ENCODE measurements at places on chromosomes 7 and 10.

GRCh38 chr10:37479469-37479868, 354.1 kb downstream of the ANKRD30A start:
- no peak for DNase-seq

DNA sequence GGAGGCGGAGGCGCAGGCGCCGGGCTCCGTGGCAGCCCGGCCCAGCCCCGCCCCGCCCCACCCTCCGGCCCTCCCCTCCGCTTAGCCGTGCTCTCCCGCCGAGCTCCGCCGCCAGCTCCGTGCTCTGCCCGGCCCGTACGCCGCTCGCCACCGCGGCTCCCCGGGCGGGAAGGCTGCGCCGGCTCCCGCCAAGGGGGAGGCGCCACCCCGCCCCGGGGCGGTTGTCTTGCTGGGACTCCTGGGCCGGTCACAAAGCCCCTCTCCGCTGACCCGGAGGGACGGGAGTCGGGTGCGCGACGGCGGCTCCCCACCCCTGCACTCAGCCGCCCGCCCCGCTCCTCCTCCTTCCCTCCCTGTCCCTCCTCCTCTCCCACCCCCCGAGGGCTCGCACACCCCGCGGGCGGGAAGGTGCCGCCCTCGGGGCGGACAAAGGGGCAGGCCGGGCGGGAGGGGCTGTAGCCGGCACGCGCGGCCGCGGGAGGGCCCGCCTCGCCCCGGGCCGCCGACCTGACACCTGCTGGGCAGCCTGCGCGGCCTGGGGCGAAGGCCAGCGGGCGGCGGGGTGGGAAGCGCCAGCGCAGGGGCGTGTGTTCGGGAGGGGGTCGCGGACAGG, 11.5 kb upstream of the SP8 start:
- DNase-seq: peak; percentile 69

- DNase-seq: no peak
Measured at GRCh38 chr10:70771311-70772194, 13.6 kb downstream of the TBATA start.

GRCh38 chr7:19107356-19108146, 9.9 kb downstream of the TWIST1 start:
- DNase-seq: no peak

DNA sequence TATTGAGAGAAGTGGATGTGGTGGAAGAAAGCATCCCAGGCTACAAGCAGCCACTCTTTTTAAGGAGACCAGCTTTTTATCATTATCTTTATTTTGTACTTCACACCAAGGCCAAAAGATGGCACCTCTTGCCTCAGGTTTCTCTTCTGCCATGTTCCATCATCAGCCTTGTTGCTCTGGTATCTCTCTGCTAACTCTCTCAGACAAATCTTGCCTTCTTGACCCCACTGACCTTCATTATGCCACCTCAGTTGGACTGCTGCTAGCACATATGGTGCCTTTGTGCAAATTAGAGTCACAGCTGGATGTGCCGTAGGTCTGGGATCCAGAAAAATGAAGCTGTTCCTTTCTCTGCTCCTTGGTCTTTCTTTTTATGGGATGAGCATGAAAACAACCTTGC, 47.1 kb upstream of the DYNC1I1 start:
- no peak for DNase-seq

DNA sequence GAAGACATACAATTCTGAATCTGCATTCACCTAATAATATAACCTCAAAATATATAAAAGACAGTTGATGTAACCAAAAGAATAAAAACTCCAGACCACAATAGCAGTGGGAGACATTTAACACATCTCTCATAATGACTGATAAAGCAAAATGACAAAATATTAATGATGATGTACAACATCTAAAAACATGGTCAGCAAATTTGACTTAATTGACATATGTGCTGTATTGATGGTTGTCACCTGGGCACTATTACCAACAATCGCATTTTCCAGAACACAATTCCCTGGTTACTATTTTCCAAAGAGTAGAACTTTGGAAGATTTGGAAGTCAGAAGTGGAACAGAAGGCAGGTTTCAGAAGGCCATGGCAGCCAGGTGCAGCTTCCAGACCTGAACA, 899.5 kb upstream of the CELF2 start:
- DNase-seq: no peak

GRCh38 chr7:106166651-106167342, 54.7 kb upstream of the SYPL1 start:
- DNase-seq: peak; percentile 68

- DNase-seq: no peak
Measured at GRCh38 chr10:44801383-44802327, 109.5 kb upstream of the TMEM72 start.

DNA sequence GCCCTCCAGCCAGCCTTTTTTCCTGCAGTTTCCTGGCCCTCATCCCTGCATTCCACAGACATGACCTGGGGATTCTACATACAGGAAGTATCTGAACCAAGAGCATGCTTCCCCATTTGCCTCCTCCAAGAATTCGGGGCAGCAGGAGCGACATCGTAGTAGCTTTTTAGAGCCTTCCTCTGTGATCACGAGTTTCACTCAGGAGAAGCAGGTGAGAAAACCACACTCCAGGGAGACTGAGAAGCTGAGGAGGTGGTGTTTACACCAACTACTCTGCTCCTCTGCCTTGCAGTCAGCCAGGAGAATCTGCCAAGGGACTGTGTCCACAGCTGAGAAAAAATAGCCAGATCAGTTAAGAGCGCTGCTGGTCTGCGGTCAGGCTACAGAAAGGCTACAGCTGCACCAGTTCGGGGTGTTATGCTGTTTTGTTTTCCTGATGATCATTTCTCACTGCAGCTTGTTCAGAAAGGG, 54.1 kb downstream of the HSPA12A start:
- no peak for DNase-seq

- DNase-seq: no peak
Measured at GRCh38 chr7:135650831-135651573, 11.3 kb upstream of the STMP1 start.

- DNase-seq: peak; percentile 53
Measured at GRCh38 chr10:110448682-110449418, 48.9 kb upstream of the DUSP5 start.

DNA sequence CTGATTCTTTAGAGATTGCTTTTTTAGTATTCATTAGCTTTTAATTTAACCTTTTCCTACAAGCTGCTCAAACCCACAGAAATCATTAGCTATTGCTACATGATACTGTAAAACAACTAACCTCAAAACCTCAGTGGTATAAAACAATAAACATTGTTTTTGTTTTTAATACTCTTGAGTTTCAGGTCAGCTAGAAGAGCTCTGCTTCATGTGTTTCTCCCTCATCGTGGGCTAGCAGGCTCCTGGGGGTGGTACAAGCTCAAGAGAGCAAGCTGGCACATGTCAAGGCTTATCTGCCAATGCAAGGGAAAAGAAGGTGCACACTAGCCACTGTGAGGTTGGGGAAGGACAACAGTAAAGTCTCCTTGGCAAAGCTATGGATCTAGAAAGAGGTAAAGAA, 232.9 kb upstream of the PHF14 start:
- peak; percentile 23 for DNase-seq

GRCh38 chr7:82029236-82029913, 259.5 kb upstream of the HGF start:
- no peak for DNase-seq

DNA sequence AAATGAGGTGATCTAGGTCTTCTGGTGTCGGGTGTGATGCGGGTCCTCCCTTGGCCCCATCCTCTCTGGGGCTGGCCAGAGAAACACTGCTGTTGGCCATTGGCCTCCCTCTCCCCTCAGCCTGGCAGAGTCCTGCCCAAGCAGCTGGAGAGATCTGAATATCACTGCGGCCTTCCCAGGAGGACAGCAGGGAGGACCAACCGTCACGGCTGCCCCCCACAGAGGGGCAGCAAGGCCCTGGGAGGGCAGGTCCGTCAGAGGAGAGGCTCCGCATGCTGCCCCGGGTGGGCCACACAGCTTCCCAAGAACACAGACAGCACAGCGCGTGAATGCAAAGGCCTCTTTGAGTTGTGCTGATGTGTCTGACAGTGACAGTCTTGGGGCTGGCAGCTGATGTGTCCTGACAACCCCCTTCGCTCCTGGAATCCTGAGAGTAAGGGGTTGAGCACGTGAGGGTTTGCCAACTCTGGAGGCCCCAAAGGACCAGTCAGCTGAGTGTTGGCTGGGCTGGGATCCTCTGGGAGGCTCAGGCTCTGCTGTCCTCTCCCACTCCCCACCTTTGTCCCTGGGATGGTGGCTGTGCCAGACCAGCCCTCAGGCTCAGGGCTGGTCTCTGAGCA, 132.5 kb upstream of the UNC5B start:
- DNase-seq: no peak

- DNase-seq: no peak
Measured at GRCh38 chr7:35576031-35576573, 118.8 kb downstream of the HERPUD2 start.

DNA sequence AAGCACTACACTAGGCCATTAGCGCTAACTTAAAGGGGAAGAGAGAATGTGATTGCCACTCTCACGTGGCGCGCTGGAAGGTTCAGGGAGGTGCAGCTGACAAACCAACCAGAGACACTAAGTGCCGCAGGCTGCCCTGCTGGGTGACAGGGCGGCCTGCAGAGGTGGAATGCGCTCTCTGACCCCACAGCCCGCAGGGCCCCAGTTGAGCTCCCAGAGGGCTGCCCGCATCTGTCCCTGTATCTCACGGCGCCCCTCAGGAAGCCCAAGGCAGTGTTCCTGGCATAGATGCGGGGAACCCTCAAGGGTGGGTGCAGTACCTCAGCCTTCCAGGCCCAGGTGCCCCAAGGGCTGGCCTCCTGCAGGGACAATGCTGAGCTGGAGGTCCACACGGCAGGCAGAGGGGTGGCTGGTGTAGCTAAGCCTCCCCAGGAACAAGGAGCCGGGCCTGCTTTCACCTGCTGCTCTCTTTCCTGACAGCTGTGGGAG, 66.6 kb downstream of the CALML3 start:
- DNase-seq: no peak

GRCh38 chr7:97506728-97507127, 225.2 kb upstream of the TAC1 start:
- DNase-seq: peak; percentile 22

GRCh38 chr7:40542982-40543741, 408.4 kb downstream of the SUGCT start:
- no peak for DNase-seq

GRCh38 chr10:49614242-49615198, 683 bp downstream of the CHAT start:
- DNase-seq: no peak

DNA sequence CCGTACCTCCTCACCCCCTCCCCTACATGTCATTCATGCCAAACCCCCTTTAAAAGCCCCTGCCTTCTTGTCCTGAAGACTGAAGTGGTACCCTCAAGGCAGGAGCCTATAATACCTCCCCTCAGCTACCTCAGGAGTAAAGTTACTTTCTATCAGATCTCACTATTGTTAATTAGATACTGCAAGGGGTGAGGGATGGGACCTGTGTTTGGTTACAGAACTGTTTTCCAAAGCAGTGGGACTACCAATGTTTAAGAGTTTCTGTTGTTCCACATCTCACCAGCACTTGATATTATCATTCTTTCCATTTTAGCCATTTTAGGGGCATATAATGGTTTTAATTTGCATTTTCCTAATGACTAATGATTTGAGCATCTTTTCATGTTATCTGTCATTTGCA, 196.8 kb upstream of the LRRN3 start:
- DNase-seq: no peak

DNA sequence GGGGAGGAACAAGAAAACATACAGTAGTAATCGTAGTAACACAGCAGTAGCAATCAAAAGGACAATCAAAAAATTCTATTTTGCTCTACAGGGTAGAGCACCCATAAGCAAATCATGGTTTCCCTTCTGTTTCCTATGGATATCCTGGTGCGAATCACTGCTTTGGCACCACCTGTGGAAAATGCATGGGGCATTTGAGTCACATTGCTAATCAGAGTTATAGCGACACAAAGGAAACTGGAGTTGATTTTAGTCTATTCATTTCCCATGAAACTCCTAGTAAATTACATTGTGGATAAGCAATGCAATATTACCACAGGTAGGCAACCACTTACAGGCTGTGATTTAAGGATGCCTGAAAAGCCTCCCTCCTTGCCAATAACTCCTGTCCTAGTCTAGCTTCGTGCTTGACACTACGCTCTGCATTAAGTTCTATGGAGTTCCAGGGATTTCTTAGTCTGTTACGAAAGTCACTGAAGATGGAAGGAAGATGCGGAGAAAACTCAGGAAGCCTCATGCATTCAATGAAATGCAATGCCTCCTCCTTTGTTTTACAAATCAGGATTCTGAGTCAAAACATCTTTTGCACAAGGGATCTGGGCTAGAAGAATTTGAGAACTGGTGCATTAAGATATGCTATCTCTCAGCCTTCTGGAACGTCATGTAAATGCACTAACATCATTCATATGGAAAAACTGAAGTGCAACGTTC, 188.4 kb downstream of the DGKI start:
- DNase-seq: no peak

DNA sequence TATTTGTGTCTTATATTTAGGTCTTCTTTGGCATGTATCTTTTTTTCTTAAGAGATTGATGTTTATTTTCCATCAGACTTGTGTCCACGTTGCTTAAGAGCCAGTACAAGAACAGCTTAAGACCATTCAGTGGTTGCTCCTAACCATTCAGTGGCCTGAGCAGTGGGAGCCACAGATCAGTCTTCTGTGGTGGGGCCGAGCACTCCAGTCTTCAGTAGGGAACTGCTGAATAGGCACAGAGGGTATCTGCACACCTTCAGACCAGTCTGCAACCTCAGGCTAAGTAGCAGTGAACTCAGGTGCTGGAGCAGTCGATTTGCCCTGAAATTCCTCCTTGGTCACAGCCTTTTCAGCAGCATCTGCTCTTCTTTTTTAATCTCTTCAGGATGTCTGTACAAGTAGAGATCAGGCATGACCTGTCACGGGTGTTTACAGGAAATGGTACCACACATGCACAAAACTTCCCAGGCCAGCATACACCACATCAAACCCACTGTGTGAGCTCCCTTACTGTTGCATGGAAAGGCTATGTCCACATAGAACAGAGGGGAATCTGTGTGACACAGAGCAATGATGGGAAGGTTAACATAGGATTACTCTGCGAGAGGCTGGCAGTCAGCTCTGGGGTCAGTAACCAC, 51.5 kb downstream of the FAM107B start:
- DNase-seq: no peak

- DNase-seq: no peak
Measured at GRCh38 chr10:7483848-7484247, 73.0 kb upstream of the SFMBT2 start.

DNA sequence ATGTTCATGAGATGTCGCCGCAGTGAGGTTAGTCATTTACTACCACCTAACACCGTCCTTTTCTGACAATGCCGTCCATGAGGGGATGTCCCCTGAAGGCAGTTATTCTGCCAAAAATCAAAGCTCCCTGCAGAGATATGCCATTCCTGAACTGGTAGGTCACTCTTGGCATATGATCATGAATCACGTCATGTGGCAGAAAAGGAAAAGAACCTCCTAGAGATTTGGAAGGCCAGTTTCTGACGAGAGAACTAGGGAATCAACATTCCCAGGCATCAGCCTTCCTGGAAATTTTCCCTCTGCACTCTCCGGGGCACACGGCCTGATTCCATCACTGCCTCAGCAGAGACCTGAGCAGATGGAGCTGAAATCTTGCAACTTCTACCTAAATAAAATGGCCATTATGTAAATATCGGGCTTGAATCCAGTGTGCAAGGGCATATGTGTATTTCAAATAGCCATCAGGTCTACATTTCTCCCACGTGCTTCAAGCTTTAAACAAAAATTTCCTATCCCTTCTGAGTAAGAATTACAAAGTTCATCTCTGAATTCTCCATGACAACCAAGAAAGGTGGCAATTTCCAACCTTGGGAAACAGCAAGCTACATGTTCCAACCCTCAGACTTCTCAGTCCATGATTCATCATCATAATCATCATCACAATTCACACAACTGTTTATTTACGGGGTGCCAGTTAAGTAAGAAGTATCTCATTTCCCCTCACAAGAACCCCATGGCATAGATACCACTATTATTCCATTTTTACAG, 46.5 kb downstream of the AMPH start:
- no peak for DNase-seq

Measured in GM12865 (cell line).